ENCODE measurements at places on chromosomes 16 and 17.

GRCh38 chr16:23074423-23074822 lies 74.8 kb downstream of the USP31 start:
- no peak for DNase-seq

DNA sequence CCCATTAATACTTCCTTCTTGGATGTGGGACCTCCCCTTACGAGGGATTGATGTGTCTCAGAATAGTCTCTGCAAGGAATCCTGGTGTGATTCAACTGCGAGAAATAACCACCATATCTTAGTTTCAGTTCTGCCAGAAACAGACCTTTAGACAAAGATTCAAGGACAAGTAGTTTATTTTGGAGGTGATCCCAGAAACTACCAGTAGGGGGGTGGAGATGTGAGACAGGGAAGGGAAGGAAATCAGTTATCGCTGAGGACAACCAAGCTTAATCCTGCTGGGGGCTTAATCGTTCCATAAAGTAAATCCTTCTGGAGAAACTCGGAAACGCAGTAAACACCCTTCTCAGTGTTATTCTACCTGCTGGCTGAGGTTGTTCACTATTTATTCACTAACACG lies 5.0 kb upstream of the SDR42E1 start:
- DNase-seq = no peak

DNA sequence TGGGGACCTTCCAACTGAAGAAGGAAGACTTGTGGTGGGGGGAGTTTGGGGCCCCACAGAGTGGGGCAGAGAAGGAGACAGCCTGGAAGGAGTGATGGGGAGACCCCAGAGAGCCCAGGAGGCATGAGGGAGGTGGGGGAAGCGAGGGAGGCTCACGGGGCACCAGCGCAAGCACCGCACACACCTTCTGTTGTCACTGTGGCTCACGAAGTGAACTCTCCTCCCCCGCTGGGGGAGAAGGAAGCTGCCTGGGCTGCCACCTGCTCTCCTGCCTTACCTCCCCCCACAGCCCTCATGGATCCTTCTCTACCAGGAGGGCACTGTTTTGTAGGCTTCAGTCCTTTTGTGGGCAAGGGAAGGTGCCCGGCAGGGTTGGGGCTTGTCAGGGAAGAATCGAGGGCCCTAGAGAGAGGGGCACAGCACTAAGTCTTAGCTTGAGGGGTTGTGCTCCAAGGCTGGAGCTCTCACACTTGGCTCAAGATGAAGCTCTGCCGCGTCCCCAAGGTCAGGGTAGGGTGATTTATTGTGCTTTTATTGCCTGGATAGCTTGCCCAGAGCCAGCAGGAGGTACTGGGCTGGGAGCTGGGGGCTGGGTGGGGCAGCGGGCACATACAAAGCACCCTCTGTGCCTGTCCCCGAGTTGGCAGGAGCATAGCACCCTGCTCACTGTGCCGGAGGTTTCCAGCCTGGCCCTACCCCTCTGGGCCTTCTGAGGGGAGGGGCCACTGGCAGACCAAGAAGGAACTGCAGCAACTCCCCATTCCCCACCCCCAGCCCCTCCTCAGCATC lies 4.6 kb upstream of the STARD3 start:
- DNase-seq = no peak

- DNase-seq = no peak
Observed at GRCh38 chr16:4618645-4619418, 4.1 kb upstream of the UBALD1 start.

GRCh38 chr16:89822188-89823086 lies 5.8 kb upstream of the SPIRE2 start:
- no peak for DNase-seq

DNA sequence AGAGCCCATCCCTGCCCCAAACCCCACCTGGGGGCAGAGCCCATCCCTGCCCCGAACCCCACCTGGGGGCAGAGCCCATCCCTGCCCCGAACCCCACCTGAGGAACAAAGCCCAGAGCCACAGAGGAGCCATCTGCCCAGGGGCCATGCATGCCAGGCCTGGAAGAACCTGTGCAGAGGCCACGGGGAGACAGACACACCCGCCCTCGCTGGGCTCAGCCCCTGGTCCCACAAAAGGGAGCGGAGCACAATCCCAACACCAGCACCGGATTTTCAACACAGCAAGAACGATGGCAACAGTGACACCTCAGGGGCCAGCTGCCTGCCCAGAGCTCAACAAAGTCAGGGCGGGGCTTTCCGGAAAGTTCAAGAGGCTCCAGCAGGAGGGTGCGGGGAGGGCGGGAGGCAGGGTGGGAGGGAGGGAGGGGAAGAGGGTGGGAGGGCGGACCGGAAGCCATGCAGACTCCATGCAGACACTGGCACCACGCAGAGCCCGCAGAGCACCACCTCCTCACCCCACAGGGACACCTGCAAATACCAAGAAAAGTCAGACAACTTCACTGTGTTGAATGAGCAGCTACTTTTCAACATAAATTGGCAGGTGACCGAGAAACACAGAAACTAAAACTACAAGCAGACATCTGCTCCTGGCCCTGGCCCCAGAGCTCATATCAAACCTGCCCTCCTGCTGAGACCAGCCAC lies 27.9 kb upstream of the C16orf95 start:
- no peak for DNase-seq

GRCh38 chr17:59683283-59683682 lies 23.9 kb downstream of the PTRH2 start:
- DNase-seq = no peak

GRCh38 chr16:47304563-47304962 lies 156.3 kb downstream of the ITFG1 start:
- no peak for DNase-seq

DNA sequence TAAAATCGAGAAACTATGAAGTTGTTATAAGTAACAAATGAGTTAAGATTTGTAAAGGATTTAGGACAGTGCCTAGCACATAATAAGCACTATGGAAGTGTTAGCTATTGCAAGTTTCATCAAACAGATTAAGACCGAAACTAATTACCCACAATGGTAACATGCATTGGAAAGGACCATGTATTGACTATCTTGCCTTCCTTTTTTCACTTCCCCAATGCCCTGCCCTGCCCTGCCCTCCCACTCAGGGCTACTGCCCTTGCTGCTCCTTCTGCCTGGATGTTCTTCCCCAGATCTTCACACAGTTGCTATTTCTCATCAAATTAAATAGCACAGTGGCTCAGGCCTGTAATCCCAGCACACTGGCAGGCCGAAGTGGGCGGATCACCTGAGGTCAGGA lies 202.1 kb upstream of the PSMD7 start:
- DNase-seq = no peak

GRCh38 chr17:59328601-59329000 lies 2.9 kb upstream of the YPEL2 start:
- DNase-seq = no peak

DNA sequence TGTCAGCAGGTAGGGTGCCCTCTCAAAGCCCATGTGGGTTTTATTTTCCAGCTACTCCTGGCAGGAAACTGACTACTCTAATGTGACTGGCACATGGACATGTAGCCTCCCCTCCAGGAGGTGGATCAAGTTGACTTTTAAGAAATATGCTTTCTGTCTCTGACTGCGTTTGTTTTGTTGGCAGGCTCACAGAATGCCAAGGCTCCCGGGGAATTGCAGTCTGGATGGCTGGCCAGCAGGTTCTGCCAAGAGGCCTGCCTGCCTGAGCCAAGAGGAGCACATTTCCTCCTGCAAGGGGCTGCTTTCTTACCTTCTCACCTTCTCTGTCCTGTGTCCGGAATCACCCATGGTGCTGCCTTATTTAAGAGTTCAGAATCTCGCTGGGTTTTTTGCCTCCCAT lies 217.3 kb upstream of the ERCC4 start:
- DNase-seq = no peak

GRCh38 chr17:16512011-16512410 lies 20.0 kb upstream of the LRRC75A start:
- DNase-seq = no peak

DNA sequence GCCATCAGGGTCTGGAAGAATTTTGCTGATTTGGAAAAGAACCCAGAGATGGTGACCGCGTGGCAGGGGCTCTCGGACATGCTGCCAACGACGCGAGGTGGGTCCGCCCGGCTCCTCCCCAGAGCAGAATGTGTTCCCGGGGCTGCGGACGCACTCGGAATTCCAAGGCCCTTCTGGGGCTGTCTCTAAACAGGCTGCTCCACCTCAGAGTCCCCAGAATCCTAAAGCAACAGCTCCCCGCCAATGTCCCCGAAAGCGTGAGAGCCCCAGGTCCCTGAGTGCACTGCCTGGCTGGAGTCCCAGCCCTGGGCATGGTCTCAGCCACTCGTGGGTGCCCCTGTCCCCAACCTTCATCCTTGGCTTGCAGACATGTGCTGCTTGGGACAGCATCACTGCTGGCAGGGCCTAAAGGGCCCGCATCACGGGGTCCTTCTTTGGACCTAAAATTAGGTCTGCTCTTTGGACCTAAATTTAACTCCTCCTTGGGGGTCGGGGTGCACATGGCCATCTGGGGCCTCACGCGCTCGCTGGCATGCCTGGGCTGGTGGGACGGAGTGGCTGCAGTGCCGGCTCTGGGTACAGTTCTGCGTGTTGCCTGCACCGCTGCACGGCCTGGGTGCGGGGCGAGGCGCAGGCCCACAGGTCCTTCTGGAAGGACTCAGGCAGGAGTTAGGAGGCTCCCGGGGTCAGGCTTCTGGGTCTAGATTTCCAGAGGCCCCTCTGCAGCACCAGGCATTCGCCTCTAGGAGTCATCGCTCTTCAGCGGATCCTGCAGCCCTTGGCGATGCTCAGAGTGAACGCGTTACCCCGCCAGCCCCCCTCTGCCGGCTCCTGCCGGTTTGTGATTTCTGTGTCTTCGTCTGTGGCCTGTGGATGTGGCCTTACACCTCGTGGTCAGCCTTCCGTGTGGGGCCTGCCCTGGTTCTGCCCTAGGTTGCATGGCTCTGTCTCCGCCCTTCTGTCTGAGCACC lies 41.9 kb upstream of the CHMP6 start:
- peak; percentile 42 for DNase-seq

DNA sequence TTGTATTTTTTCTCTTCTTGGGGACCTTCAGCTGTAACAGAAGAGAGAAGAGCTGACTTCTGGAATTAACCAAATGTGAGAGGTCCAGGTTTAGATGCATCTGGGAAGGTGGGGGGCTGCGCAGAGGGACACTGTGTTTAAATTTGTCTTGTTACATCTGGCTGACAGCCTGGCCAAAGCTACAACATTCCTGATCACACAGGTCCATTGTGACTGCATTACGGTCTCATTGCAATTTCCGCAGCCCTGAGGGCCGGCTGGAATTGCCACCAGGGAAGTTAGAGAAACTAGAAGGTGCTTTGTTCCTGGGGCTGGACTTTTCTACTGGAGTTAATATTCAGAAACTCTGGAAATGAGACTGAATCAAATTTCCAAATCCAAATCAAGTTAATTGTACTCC lies 37.9 kb upstream of the LRRC75A start:
- DNase-seq = no peak

DNA sequence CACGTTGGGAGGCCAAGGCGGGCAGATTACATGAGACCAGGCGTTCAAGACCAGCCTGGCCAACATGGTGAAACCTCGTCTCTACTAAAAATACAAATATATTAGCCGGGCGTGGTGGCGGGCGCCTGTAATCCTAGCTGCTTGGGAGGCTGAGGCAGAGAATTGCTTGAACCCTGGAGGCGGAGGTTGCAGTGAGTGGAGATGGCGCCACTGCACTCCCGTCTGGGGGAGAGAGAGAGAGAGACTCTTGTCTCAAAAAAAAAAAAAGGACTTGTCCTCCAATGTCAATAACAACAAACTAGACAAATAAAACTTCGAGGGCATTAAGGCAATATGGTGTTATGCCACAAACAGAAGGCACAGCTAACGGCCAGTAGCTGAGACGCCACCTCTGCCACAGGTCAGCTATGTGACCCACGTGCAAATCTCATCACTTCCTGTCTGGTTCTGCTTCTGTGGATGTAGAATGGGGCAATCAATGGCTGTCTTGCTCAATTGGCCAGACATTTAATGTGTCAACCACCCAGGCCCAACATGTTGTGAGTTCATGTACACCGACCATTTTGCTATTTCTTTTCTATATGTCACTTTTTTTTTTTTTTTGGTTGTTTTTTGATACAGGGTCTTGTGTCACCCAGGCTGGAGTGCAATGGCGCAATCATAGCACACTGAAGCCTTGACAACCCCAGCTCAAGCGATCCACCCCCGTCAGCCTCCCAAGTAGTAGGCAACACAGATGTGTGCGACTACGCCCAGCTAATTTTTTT lies 834 bp upstream of the TXNDC11 start:
- peak; percentile 50 for DNase-seq

DNA sequence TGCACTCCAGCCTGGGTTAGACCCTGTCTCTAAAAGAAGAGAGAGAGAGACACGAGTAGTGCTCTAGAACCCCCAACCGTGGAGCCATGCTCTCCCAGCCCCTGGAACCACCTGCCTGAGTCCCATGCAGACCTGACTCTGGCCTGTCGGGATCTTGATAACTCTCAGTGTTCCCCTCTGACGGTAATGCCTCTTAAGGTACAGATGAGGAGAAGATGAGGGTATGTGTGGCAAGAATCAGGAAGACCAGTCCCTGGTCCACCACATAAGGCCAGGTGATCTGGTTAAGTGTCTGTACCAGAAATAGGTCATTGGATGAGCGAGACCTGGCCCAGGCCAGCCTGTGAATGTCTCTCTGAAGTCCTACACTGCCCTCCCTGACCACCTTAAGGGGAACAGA lies 18.4 kb downstream of the OSBPL7 start:
- no peak for DNase-seq

DNA sequence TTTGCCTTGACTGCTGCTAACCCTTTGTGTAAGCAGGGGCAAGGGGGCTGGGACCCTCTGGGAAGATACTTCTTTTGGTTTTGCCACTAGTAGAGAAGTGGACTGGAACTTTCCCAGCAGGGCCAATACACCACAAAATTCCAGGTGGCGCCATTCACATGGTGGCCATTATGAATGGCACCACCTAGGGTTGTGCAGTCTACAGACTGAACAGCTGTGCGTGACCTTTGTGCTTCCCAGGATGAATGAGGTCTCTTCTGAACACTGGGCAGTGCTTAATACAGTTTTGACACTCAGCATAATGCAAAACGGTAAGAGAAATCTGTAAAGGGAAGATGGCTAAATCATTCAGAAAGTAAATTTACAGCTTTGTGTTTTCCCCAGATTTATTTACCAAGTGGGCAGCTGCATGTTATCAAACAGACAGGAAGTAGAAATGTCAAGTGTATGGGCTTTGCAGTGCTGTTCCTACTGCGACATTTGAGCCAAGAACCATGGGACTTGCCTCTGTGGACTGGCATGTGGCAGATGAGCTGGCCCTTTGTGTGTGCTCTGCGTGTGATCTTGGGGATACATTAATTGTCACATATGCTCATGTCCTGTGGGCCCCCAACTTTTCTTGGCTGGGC lies 9.2 kb downstream of the SYT17 start:
- no peak for DNase-seq

- no peak for DNase-seq
Observed at GRCh38 chr17:18159551-18160120, 24.0 kb upstream of the ALKBH5 start.

GRCh38 chr17:51128076-51128475 lies 7.4 kb upstream of the SPAG9 start:
- DNase-seq = no peak

DNA sequence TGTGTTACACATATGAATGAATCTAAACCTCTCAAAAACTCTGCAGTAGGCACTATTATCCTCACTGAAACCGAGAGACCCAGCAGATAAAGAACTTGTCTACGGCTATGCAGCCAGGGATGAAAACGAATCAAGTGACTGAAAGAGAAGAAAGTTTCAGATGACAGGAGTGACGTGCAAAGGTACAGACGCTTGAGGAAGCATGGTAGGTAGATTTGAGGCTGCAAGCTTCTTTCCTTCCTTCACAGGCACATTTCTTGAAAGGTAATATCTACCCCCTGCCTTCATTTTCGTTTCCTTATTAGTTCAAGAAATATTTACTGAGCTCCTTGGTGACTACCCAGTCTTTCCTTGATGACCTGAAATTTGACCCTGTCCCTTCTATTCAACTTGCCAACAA lies 211.5 kb upstream of the AXIN2 start:
- no peak for DNase-seq

GRCh38 chr16:67538666-67539101 lies 10.1 kb downstream of the RIPOR1 start:
- peak; percentile 51 for DNase-seq

Measured in psoas muscle (tissue), 8 donors.